Substantia nigra (tissue), 51 donors: ENCODE measurements at places on chromosomes 7 and 10.
A peak's percentile ranks its signal among the peaks of the same experiment; 100 is the strongest.

- DNase-seq, result no peak
Observed at GRCh38 chr7:8938044-8938805, 504.8 kb downstream of the NXPH1 start.

DNA sequence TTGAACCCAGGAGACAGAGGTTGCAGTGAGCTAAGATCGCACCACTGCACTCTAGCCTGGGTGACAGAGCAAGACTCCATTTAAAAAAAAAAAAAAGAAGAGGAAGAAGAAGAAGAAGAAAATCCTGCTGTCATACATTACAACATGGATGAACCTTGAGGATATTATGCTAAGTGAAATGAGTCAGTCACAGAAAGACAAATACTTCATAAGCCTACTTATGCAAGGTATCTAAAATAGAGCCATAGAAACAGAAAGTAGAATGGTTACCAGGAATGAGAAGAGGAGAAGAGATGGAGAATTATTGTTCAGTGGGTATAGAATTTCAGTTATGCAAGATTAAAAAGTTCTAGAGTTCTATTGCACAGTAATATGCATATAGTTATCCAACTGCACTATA lies 466.5 kb downstream of the PLXNA4 start:
- DNase-seq, result no peak

DNA sequence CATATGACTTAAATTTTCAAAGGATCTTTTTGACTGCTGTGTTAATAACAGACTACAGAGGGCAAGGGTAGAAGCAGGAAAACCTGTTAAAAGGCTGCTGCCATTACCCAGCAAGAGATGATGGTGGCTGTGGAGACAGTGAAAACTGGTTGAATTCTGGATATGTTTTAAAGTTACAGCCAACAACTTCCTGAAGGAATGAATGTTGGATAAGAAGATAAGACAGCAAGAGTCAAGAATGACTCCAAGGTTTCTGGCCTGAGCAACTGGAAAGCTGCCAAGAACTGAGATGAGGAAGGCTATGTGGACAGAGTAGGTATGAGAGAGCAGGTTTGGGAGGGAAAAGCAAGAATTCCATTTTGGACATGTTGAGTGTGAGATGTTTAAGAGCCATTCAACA lies 19.1 kb downstream of the CNOT4 start:
- no peak for DNase-seq

DNA sequence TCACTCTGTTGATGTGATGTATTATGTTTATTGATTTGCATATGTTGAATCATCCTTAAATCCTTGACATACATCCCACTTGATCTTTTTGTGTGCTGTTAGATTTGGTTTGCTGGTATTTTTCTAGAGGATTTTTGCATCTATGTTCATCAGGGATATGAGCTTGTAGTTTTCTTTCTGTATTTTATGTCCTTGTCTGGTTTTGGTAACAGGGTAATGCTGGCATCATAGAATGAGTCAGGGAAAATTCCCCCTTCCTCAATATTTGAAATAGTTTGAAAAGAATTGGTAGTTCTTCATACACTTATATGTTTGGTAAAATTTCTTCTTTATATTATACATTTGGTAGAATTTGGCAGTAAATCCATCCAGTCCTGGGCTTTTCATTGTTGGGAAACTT lies 89.4 kb upstream of the SLC13A1 start:
- no peak for DNase-seq

DNA sequence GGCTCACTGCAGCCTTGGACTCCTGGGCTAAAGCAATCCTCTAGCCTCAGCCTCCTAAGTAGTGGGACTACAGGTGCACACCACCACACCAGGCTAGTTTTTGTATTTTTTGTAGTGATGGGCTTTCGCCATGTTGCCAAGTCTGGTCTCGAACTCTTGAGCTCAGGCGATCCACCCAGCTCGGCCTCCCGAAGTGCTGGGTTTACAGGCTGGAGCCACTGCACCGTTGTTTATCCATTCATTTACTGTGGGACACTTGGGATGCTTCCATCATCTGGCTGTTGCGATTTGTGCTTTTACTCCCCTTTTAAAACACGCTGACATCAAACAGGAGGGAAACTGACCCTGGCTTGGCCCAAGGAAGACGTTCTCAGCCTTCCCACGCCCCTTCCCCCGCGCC lies 30.5 kb upstream of the SMARCD3 start:
- DNase-seq, result no peak

DNA sequence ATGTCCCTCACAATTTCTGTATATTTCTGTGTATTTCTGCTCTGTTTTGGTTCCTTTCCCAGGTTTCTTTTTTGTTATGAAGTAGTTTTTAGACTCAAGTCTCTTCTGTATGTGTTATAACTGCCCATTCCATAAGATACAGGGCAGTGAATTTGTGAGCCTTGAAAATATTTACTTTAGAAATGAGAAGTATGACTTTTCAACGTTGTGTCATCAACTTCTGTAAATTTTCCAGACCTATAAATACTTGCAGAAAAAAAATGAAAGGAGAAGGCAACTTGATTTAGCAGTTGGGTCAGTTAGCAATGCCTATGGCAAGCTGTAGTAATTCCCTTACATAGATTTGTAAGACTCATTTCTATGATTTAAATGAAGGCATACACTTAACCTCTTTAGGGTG lies 11.5 kb downstream of the EGFR start:
- DNase-seq, result no peak

DNA sequence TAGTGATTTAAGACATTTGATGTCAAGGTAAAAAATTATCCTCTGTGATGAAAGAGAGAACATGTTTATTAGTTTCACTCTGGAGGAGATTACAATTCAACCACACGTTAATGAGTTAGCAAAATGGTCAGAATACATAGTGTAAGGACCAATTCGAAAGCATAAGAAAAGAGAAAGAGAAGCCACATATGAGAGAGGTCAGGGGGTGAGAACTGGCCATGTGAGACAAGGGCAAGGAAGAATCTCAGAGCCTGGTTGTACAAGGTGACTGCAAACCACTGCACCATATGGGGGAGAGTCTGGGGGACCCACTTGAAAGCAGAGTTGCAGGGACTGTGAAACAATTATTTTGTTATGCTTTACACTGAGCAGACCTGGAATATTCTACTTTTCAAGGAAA lies 27.7 kb upstream of the BET1 start:
- no peak for DNase-seq

GRCh38 chr10:5469353-5470061 lies 29.9 kb downstream of the CALML5 start:
- DNase-seq, result no peak

- DNase-seq, result no peak
Observed at GRCh38 chr7:22208799-22209198, 148.2 kb downstream of the RAPGEF5 start.

DNA sequence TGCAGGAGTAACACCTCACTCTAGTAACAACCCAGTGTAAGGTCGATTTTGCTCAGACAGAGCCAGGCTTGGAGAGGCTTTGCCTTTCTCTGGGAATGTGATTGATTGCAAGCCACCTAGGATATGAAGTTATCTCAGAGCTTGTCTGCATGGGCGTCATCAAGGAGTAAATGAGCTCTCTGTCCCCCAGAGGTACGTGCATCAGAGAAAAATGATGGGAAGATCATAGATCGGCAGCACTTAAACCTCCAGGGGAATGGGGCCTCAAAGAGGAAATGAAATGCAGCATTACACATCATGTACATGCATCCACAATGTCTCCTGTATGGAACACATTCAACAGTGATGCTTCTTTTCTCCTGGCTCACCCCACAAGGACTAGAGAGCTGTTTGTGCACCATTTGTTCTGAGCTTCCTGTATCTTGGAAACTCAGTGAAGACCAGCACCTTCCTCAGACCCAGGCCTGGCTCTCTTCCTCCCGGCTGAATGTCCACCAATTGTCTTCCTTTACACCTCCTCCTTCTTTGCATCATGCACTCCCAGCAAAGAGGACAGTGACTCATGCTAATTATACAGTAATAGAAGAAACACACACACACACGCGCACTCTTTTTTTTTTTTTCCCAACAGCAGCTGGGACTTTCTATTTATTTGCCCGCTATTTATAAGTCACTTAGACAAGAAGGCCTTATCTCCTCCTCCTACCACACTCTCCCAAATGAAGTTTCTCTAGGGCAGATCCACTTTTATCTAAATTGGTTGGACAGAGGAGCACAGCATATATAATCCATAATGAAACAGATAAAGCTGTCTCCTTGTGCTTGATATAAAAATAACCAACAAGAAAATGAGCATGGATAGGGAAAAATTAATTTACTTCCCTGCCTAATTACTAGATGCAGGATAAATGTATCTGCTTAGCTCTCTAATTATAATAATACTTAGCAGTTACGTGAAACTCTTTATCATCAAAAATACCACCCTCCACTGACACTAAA lies 990.7 kb downstream of the CCSER2 start:
- DNase-seq, result no peak

GRCh38 chr10:11750420-11750819 lies 8.2 kb downstream of the ECHDC3 start:
- DNase-seq, result no peak

GRCh38 chr10:119370111-119370741 lies 162.9 kb downstream of the GRK5 start:
- no peak for DNase-seq

- DNase-seq, result no peak
Observed at GRCh38 chr7:5462216-5462615, 38.6 kb upstream of the TNRC18 start.

DNA sequence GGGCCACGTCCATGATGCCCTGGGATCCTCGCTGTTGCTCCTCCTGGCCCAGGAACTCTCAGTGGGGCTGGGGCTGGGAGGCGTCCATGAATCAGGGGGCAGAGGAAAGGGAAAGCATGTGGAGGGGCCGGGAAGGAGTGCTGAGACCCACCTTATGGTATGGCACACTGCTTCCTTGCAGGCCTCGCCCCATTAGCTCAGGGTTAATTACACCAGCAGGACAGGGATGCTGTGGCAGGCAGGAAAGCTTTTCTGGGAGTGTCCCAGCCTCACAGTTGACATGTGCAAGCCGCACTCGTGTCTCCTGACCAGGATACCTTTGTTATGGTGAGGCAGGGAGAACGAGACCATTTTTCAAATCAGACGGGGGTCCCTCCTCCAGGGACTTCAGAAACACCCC lies 109.7 kb upstream of the PCBD1 start:
- no peak for DNase-seq

DNA sequence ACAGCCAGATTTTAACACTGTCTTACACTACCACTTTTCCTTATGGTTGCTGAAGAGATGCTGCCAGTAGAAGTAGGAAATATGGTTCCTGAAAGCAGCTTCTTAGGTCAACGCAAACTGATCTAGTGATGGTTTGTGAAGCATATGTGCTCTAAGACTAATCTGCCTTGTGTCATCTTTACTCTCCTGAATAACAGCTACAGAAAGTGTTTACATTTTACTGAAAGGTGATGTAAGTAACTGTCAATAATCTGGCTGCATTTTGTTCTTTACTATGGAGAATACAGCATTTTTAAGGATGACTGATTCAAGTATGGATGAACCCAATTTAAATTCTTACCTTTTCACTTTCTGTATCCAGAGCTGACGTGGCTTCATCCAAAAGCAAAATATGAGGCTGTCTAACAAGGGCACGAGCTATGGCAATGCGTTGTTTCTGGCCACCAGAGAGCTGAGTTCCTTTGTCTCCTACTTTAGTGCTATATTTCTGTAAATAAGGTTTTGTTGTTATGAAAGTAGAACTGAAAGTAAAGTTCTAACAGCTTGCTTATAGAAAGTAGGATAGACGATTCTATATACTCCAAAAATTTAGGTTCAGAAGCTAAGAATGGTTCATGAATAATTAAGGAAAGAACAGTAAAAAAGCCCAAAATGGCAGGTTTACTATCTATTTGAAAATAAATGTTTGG lies 30.2 kb upstream of the ABCB4 start:
- no peak for DNase-seq

DNA sequence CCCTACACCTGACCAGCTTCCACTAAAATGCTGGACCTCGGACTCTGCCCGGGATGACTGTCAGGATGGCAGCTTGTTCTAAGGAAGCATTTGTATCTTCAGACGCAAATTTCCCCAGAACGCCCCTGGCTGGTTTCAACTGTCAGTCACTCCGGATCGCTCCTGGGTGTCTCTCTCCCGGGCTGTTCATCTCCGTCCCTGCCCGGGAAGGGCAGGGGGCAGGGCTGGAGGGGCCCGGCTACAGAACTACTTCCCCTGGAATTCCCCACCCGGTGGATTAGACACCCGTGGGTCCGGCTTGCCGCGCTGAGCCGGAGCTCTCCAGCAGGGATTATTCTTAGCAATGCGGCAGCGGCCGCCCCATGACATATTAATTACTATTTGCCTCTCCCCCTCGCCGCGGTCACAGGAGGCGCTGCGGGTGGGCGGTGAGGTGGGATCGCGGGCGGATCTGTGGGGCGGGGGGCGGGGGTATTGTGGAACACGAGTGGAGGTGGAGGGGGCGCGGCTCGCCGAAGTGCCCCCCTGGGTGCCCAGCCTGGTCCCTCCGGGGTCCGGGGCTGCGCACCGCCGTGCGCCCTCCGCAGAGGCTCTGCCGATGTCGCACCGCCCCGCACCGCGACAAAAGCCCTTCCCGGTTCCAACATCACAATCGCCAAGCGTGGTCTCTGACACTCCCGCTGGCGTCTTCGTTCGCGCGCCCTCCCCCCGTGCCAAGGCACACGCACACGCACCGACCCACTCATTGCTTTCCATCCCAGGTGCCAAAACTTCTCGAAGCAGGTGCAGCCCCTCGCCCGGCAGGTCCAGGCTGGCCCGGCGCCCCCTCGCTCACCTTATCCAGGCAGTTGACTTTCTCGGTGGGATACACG lies 276.1 kb upstream of the NEBL start:
- DNase-seq, result no peak

GRCh38 chr7:75738604-75738974 lies at the start of gene HIP1:
Gene HIP1, minus strand, starts transcription at chr7:75738941. Its CDS starts 21 bp downstream, at chr7:75738920.
- no peak for DNase-seq

- no peak for DNase-seq
Observed at GRCh38 chr10:15043674-15044073, at the start of gene OLAH. Gene OLAH, plus strand, starts transcription at chr10:15043943. Its CDS starts 3,346 bp downstream, at chr10:15047289.

GRCh38 chr10:122154545-122155366 lies 116.3 kb upstream of the BTBD16 start:
- DNase-seq, result peak; percentile 55

GRCh38 chr10:30869566-30869965 lies 162.1 kb downstream of the ZNF438 start:
- no peak for DNase-seq

DNA sequence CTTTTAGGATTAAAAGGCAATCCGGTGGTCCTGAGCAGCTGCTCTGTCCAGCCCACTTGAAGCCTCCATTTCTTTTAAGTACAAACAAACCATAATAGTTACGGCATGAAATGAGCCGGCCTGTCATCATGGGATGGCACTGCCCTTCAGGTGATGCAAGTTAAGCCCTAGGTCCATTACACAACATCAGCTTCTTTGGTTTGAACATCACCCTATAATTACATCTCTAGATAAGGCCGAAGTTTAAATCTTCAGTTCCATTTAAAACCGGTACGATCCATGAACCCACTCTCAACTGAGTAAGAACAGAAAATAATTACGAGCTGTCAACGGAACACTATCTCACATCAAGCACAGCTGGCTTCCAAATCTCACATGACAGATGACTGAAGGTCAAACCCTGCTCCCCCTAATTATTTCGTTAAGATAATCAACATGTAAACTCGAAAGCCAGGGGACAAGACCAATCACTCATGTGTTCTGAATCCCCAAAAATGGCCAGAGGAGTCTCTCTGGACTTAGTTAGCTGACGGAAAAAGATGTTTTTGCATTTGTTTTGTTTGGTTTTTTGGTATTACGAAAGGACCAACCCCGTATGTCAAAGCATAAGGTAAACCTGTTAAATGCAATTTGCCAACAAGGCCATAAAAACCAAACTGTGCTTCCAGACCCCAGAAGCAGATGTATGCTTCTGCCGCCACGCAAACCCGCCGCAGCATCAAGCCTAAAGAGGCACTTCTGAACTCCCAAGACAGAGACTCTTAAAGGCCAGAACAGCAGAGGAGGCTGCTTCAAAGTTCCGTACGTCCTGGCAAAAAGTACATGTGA lies 10.8 kb downstream of the GNA12 start:
- no peak for DNase-seq

- DNase-seq, result no peak
Observed at GRCh38 chr10:102727037-102727818, 12.8 kb downstream of the SFXN2 start.
